SJSA1 (cell line): ENCODE measurements at places on chromosomes 5 and 9.
A peak's percentile ranks its signal among the peaks of the same experiment; 100 is the strongest.

DNA sequence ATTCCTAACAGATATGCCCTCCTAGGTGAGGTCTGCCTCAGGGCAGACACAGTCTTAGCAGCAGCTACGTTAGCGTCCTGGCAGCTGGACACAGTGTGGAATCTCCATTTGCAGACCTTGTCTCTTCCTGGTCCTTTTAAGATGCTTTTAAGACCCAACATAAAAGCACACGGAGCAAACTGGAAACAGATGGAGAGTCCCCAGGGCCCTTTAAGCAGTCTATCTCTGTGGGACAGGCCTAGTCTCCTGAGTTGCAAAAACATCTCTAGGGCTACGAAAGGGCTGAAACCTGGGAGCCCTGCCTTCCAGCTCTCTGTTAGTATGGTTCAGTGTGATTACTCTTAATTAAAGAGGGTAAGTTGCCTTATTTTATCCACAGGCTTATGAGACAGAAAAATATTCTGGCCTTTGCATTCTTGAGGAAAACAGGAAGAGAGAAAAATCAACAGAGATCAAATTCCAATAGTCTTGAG, 66.0 kb upstream of the GNA14 start:
- no peak overlapping the region for H3K4me3 ChIP-seq
- no peaks in the 10 kb centered on the region for H3K27me3 ChIP-seq
- no peaks in the 10 kb centered on the region for H3K36me3 ChIP-seq
- peak overlapping the region; percentile 87 for H3K27ac ChIP-seq
- peaks cover 80% of the 10 kb centered on the region for H3K4me1 ChIP-seq

GRCh38 chr5:370959-371810, 49.7 kb downstream of the AHRR start:
- DNase-seq: peak; percentile 22
- no peak overlapping the region for H3K4me3 ChIP-seq
- no peak overlapping the region for H3K27ac ChIP-seq
- H3K4me1 ChIP-seq: peaks cover 71% of the 10 kb centered on the region
- H3K36me3 ChIP-seq: peaks cover 16% of the 10 kb centered on the region
- no peaks in the 10 kb centered on the region for H3K27me3 ChIP-seq

- DNase-seq: no peak
- no peaks in the 10 kb centered on the region for H3K36me3 ChIP-seq
- no peak overlapping the region for H3K4me3 ChIP-seq
- H3K4me1 ChIP-seq: no peaks in the 10 kb centered on the region
- no peaks in the 10 kb centered on the region for H3K27me3 ChIP-seq
These were observed 109.2 kb upstream of the SHB start for GRCh38 chr9:38178237-38178636.

DNA sequence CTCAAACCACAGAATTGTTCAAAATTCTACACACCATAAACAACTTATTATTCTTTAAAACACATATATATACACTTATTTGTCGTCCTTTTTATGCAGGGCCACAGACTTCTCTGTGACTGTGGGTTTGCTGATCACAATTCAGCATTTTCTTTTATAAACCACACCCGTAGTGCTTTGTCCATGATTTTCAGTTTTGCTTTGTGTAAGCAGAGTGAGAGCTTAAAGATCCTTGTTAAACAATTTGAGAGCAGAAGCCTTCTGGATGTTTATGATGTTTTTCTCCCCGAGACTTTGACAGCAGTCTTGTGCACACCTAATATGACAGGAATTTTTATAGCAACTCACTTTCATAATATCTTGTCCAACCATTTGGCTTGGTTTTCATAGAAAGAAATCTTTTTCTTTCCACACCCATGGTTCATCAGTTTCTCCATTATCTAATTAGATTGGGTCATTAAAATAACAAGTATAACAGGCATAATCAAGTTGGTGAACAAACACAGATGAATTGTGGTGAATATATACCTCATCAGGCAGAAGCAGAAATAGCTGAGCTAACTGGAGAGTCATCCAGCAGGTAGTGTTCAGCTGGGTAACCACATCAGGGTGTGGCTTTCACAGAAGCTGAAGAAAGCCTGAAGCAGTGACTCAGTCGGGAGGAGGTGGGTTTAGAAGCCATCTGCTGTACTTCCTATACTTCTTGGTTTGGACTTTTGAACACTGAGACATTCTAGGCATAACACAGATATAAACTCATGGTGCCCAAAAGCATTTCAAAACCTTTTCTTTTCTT, 232.8 kb downstream of the DOCK8 start:
- H3K4me3 ChIP-seq: no peak overlapping the region
- H3K36me3 ChIP-seq: no peaks in the 10 kb centered on the region
- no peak for DNase-seq
- H3K27me3 ChIP-seq: no peaks in the 10 kb centered on the region

DNA sequence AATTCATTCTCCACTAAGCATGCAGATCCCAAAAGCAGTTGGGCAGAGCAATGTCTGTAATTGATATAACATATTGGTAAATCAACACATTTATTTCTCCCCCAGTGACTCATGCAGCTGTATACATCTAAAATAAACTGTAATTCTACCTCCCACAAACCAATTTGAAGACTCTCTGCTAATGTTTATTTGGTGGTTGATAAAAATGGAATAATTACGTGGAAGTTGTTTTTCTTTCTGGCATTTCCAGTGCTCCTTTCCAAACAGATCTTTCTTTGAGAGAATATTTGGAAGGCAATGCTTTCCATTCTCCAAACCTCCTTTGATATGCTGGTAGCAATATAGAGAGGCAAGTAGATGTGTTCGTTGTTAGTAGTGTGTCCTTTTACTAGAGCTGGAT, 194.7 kb downstream of the CHSY3 start:
- no peaks in the 10 kb centered on the region for H3K36me3 ChIP-seq
- DNase-seq: no peak
- no peak overlapping the region for H3K4me3 ChIP-seq
- H3K4me1 ChIP-seq: no peaks in the 10 kb centered on the region

- H3K27ac ChIP-seq: no peak overlapping the region
- no peaks in the 10 kb centered on the region for H3K36me3 ChIP-seq
- no peak overlapping the region for H3K4me3 ChIP-seq
These were observed 16.5 kb upstream of the CEP120 start for GRCh38 chr5:123439709-123440108.

- no peak overlapping the region for H3K27ac ChIP-seq
- H3K36me3 ChIP-seq: no peaks in the 10 kb centered on the region
- no peak for DNase-seq
- H3K4me1 ChIP-seq: peaks cover 7% of the 10 kb centered on the region
These were observed 4.1 kb downstream of the TESK1 start for GRCh38 chr9:35609001-35609819.

- H3K36me3 ChIP-seq: no peaks in the 10 kb centered on the region
- no peak overlapping the region for H3K4me3 ChIP-seq
- no peaks in the 10 kb centered on the region for H3K4me1 ChIP-seq
- H3K27me3 ChIP-seq: peaks cover 27% of the 10 kb centered on the region
- no peak overlapping the region for H3K27ac ChIP-seq
These were observed 43.6 kb downstream of the SLC6A3 start for GRCh38 chr5:1401536-1402138.

GRCh38 chr9:1619915-1620710, 395.0 kb upstream of the SMARCA2 start:
- no peaks in the 10 kb centered on the region for H3K4me1 ChIP-seq
- H3K27me3 ChIP-seq: no peaks in the 10 kb centered on the region
- no peak overlapping the region for H3K27ac ChIP-seq
- H3K36me3 ChIP-seq: no peaks in the 10 kb centered on the region
- H3K4me3 ChIP-seq: no peak overlapping the region

- no peak overlapping the region for H3K27ac ChIP-seq
- no peak for DNase-seq
- H3K4me1 ChIP-seq: peaks cover 13% of the 10 kb centered on the region
- H3K27me3 ChIP-seq: no peaks in the 10 kb centered on the region
These were observed 5.2 kb upstream of the FBP1 start for GRCh38 chr9:94644543-94644942.

- no peaks in the 10 kb centered on the region for H3K36me3 ChIP-seq
- H3K4me1 ChIP-seq: peaks cover 16% of the 10 kb centered on the region
- H3K4me3 ChIP-seq: no peak overlapping the region
These were observed 49.7 kb downstream of the RECK start for GRCh38 chr9:36086442-36086841.

GRCh38 chr5:130549884-130550561, 615.0 kb downstream of the HINT1 start:
- peak; percentile 85 for DNase-seq
- no peaks in the 10 kb centered on the region for H3K27me3 ChIP-seq
- H3K36me3 ChIP-seq: no peaks in the 10 kb centered on the region
